ENCODE measurements at places on chromosomes 7 and 10.

GRCh38 chr10:25102147-25102822 lies 72.5 kb upstream of the GPR158 start:
- no peak for DNase-seq

DNA sequence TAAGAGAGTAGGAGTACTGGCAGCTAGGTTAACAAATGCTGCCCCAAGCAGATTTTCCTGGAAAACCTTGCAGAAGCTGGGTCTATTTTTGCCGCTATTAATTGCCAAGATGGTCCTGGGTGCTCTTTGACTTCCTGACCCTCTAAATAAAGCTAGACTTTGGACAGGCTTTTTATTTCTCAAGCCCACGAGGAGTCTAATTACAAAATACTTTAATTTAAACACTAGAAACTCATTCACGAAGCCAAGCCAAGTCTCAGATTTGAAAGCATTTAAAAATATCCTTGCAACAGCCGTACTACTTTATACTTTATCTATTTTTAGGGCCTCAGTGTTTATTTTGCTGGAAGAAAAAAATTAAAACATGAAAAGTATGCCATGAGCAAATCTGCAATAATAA lies 45.1 kb downstream of the TMEM26 start:
- peak; percentile 10 for DNase-seq

- no peak for DNase-seq
Observed at GRCh38 chr7:27484451-27484850, 178.2 kb downstream of the HIBADH start.

- peak; percentile 43 for DNase-seq
Observed at GRCh38 chr10:34786464-34786863, 28.6 kb downstream of the PARD3 start.

- DNase-seq, result peak; percentile 99
Observed at GRCh38 chr7:124929467-124930172, at the start of gene POT1. POT1 (minus strand) TSS chr7:124929825; CDS start chr7:124897173, 32,652 bp downstream.

- no peak for DNase-seq
Observed at GRCh38 chr10:13924040-13924725, 337.4 kb downstream of the PRPF18 start.

- DNase-seq, result peak; percentile 20
Observed at GRCh38 chr7:138565451-138566114, 105.5 kb downstream of the TRIM24 start.

- DNase-seq, result no peak
Observed at GRCh38 chr10:91200314-91201212, 19.9 kb upstream of the PCGF5 start.

DNA sequence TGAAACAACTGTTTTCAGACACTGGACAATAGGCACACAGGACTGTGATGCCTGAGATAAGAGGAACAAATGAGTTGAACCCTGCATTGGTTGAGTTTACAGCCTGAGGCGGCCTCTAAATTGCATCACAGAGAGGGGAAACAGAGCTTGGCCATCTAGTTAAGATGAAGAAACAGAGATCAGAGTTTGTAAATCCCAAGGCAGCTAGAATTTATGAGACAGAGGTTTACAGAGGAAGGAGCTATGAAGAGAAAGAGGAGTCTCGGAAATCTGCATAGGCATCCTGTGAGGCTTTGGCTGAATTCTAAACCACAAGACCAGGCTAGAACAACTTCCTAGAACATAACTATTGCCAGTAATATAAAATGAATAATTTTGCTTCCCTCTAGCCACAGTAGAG lies 41.0 kb upstream of the OIT3 start:
- no peak for DNase-seq

DNA sequence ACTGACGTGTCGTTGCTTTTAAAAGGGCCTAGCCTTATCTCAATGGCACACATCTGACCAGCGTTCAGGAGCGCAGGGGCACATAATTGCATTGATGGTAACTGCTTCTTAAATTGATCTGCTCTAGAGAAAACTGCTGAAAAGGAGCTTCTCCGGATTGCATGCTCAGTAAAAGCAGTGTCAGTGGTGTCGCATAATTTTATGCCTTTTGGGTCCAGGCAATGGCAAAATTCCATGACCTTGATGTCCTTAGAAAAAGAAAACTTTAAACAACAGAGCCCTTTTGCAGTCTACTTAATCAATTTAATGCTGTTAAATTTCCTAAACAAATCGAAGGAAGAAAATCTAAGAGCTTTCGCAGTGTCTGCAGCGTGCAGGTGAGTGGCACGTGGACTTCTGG lies 75.7 kb downstream of the PTPRE start:
- no peak for DNase-seq

DNA sequence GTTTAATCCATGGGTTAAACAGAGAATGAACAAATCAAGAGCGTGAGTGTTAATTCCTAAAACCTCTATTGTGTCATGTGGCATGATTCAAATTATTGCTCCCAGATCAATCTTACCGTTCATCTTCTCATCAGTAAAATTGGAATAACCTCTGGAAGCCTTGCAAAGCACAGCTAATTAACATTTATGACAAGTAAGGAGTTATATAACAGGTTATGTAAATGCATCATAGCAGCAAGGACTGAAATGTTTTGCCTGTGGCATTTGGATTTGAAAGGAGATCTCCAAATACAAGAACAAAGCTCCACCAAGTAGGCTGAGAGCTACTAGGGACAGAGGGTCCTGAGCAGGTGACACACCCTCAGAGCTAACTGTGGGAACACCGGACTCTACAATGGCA lies 502.9 kb upstream of the CELF2 start:
- no peak for DNase-seq

DNA sequence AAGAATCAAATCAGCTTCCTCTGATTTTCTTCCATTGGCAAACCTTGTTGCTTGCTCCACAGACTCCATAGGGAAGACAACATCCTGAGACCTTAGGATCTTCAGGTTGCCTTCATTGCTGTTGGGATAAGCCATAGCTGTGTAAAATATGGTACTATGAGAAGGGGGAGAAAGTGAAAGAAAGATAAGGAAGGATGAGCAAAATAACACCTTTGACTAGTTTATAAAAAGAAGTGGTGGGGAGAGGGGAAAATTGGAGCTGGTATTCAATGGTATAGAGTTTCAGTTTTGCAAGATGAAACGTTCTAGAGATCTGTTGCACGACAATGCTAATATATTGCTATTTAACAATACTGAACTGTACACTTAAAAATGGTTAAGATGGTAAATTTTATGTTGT lies 180.4 kb upstream of the PHYHIPL start:
- DNase-seq, result no peak

GRCh38 chr10:43202657-43203447 lies 64.0 kb downstream of the RASGEF1A start:
- DNase-seq, result no peak

DNA sequence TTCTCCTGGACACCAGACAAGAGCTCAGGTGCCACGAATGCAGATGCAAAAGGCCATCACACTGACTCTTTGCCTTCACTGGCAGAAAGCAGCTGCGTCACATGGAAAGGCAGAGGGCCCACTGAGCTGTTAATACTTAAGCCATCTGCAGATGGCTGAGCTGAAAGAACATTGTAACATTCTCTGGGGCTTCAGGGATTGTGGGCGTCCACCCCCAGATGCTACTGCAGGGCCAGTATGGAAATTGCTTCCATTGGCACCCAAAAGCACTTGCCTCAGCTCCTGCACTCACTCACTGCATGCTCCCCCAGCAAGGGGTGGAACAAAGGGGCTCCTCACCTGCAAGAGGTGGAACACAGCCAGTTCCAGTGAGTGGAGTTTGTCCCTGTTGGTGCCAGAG lies 1264.6 kb downstream of the REEP3 start:
- DNase-seq, result no peak

GRCh38 chr10:73376679-73377078 lies 18.0 kb upstream of the CFAP70 start:
- DNase-seq, result no peak

DNA sequence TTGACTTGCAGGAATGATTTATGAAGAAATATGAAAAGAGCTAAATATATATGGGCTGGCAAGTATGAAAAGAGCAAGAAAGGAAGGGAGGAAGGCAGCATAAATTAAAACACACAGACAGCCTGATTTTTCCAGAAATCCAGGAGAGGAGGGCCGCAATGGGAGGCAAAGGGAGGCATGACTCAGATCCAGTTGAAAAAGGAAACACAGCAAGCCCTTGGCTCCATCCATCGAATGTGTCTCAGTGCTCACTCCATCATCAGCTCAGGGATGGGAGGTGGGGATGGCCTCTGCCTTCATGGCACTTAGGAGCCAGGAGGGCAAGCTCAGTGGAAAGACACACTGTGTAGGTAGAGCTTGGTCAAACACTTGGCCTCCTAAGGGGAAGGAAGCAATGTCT lies 75.7 kb upstream of the PDZD8 start:
- DNase-seq, result no peak

DNA sequence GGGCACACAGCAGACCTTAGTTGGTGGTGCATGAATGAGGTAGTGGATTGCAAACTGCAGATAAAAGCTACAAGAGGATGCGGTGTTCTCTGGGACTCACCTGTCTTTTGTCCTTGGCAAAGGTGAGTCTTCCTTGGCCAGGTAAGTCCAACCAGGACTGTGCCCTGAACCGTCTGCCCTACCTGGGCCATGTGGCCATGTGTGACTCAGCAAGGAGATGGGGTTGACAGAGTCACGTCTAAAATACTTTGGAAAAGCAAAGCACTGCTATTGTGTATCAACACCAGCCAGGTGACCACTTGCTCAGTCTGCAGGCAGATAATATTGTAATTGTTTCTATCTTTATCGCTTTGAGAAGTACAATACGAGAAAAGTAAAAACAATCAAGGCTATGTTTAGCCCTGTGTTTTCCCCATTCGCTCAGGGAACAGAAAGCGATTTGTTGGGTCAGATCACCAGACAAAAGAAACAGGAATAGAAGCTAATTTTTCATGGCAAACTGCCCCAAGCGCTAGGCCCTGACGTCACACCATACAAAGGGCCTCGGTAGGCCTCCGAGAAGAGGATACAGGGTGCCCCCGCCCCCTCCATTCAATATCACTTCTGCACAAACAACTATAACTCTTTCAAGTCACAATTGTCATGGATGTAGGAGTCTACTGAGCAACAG lies 57.3 kb downstream of the FAM53B start:
- no peak for DNase-seq

GRCh38 chr10:25661632-25662031 lies 272.4 kb upstream of the MYO3A start:
- no peak for DNase-seq

GRCh38 chr10:88858491-88858890 lies 6.8 kb upstream of the ANKRD22 start:
- DNase-seq, result no peak

- DNase-seq, result peak; percentile 83
Observed at GRCh38 chr7:132575419-132575981, 770 bp downstream of the PLXNA4 start.

GRCh38 chr7:125326666-125327255 lies 397.1 kb upstream of the POT1 start:
- DNase-seq, result no peak

GRCh38 chr10:86899132-86899531 lies 58.3 kb downstream of the MMRN2 start:
- peak; percentile 61 for DNase-seq

GRCh38 chr7:36871863-36872262 lies 147.6 kb upstream of the AOAH start:
- DNase-seq, result no peak
